CD4-positive, alpha-beta T cell treated with Interleukin-12 subunit alpha and Interleukin-12 subunit beta, for 1 hour (primary cell): ENCODE measurements at places on chromosomes 6 and 20.

GRCh38 chr6:113082745-113083144 lies 735.6 kb downstream of the RFPL4B start:
- DNase-seq: no peak

- no peak for DNase-seq
Measured at GRCh38 chr6:105345506-105345905, 57.4 kb downstream of the PREP start.

DNA sequence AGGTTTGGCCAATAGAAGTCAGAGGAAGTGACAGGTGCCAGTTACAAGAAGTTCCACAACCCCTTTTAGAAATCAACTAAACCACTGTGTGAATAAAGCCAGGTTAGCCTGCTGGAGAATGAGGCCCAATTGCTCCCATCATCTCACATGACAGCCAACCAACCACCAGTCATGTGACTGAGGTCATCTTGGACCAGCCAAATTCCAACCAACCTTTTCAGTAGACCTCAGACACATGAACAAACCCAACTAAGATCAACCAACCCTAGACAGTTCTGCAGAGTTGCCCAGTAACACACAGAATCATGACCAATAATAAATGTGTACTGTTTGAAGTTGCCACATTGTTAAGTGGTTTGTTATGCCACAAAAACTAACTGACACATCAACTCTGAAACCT lies 44.6 kb upstream of the GGTLC1 start:
- DNase-seq: peak; percentile 27

DNA sequence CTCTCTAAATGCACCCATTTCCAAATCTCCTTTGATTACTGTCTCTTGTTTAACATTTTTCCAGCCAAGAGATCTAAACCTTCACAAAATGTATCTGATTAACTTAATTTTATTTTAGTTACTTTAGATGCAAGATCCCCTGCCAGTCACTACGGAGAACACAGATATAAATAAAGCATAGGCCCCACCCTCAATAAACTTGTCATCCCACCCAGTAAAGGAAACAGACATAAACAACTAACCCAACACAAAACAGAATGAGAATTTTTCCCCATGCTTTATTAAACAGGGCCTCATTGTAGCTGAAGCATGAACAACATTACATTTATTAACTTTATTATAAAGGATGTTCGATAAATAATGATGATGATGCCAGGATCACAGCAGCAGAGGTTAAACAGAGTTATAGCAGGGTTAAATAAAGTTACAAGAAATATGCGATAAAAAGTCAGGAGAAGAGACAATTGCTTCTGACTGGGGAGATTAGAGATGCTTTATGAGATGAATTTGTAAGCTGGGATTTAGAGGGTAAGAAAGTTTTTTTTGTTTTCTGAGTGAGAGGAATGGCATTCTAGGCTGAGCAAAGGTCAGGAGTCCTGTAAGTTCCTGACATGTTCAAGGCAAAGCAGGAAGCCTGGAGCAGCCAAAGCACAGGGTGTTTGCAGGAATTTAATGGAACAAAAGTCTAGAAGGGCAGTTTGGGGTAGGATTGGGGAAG lies 41.1 kb downstream of the TFAP2A start:
- DNase-seq: no peak

GRCh38 chr6:135887069-135887468 lies 35.6 kb downstream of the PDE7B start:
- no peak for DNase-seq

DNA sequence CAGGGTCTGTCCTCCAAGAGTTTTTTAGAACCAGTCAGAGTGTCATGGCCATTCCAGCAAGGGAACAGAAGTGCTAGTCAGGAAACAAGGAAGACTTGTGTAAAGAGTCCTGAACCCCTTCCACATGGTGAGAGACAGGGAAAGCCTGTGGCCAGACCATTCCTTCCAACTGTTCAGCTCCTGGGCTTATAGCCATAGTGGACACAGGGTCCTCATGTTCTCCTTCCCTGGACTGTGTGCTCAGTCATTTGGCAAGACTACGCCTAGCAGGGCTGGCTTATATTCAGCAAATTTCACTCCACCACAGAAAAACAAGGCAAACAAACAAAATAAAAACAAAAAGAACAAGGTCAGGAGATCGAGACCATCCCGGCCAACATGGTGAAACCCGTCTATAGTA lies 60.5 kb downstream of the NRN1 start:
- DNase-seq: no peak

GRCh38 chr20:16476032-16476431 lies 97.2 kb downstream of the KIF16B start:
- peak; percentile 28 for DNase-seq
